ENCODE measurements at places on chromosomes 3 and 15. TPM values are rescaled to one million over a fixed set of nuclear protein-coding genes. Genes with fewer than 3 reads are reported as not detected.

DNA sequence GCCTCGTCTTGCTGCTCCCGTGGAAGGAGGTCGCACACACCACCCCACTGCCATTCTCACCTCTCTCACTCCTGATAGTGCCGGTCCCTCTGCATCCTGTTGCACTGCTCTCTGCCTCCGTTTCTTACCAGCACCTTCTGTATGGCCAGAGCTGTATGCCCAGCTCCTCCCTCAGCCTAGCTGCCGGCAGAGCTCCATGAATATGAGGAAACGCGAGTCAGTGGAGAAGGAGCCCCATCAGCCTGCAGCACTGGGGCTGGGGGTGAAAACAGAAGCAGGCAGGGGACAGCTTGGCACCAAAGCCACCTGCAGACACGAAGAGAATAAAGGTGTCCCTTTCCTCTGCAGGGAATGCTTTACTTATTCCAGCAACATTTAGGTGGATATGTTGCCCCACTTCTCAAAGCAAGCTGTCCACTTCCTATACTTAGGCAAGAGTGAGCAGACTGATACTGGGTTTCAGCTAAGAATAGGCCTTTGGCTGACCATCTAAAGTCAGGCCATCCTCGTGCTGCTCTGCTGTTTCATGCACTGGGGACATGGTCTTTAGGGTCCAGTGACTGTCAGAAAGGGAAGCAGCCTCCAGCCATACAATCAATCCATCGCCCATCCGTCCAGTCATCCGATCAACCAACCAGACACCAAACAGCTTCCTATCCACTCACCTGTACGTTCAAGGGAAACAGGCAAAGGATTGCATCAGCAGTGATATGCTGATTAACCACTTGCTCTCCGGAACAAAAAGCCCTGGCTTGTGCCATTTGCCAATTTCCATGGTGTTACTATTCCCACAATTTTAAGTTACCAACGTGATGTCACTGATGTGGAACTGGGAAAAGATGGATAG, 222.7 kb downstream of the XXYLT1 start:
- no peak for DNase-seq

GRCh38 chr3:11924518-11924917, 77.8 kb upstream of the TAMM41 start:
- DNase-seq: no peak

The ZNF662 gene
- 2.1 TPM for polyA plus RNA-seq

GRCh38 chr3:127848131-127849129, 26.1 kb upstream of the MGLL start:
- no peak for DNase-seq

DNA sequence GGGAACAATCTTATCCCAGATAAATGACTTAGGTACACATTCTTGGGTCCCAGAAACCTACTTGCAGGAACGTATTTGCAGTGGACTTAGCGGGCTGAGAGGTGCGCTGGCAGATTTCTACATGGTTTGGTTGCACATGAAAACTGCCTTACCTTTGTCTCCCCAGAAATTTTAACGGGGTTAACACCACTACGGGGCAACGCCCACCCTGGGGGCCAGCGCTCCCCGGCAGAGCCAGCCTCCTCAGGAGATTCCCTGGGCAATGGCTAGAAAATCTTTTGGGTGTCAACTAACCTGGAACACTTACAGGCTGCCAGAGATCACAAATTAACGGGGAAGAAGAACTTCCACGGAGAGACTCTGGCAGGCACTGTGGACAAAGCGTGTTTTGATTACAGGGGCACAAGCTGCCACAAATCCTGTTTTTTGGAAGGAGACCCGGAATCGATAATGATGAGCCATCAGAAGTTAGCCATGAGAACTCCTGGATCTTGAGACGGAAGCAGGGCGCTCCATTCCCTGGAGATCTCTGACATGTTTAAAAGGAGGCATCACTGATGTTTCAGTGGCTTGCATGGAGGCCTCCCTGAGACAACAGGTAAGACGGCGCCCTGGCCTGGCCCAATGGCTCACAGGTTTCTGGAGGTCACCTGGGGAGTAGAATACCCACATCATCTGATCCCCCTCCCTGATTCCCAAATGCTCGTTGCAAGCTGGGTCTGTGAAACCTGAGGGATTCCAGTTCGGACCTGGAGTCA, 288.9 kb downstream of the ADAMTS17 start:
- DNase-seq: no peak

DNA sequence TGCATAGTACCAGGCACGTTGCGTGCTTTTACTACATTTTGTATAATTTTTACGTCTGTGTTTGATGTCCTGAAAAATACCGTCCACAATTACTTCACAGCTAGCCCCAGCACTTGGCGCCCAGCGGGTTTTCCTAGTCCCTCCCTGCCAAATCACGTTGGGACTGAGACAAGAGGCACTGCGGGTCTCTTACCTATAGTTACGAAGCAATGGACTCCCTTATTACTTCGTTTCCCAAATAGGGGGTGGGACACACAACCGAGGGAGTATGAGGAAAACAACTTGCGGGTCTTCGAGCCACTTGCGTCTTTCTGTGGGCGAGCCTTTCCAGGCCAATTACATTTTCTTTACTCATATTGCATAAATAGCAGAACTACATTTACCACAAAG, 620 bp upstream of the CMSS1 start:
- no peak for DNase-seq

The MYL3 gene
- polyA plus RNA-seq: 1.0 TPM

GRCh38 chr15:43955140-43955539, 128.3 kb downstream of the WDR76 start:
- no peak for DNase-seq

GRCh38 chr3:79937567-79937966, 169.8 kb upstream of the ROBO1 start:
- DNase-seq: no peak

The GJD2 gene
- polyA plus RNA-seq: not detected

GRCh38 chr3:172447611-172448579, at the start of gene GHSR:
Gene GHSR, minus strand, starts transcription at chr3:172448456. Its CDS starts 43 bp downstream, at chr3:172448413.
- no peak for DNase-seq

DNA sequence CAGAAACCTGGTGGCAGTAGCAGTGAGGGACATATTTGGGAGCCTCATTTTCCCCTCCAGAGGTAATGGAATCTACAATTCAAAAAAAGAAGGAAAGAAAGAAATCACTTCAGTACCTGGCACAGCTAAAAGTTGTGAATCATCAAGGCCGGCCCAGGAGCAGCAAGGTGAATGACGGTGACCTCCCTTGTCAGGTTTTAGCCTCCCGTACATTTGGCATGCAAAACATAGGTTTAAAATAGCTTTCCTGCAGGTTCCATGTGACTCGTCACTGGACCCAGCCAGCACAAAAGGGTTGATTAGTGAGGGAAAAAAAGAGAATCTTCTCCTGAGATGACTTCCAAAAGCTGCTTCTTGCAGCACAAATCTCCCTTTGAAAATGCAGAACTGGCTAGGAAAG, 394.2 kb downstream of the LSAMP start:
- no peak for DNase-seq

GRCh38 chr15:58731756-58732535, 17.6 kb downstream of the ADAM10 start:
- DNase-seq: peak; percentile 16

Measured in BJ (cell line).